ENCODE measurements at places on chromosomes 2 and 18. TPM values are rescaled to one million over a fixed set of nuclear protein-coding genes. Genes with fewer than 3 reads are reported as not detected.

The COL6A3 gene
- total RNA-seq = 0.09 TPM

The DOK1 gene
- total RNA-seq = 5.6 TPM

The EFR3B gene
- total RNA-seq = 17.9 TPM

The SERPINB3 gene
- total RNA-seq = 0.11 TPM

The LBH gene
- total RNA-seq = 125 TPM

The BUB1 gene
- 50.6 TPM for total RNA-seq

The GALM gene
- 19.2 TPM for total RNA-seq

The DIS3L2 gene
- total RNA-seq = 12.6 TPM

The MYO5B gene
- 14.9 TPM for total RNA-seq

The MAP4K4 gene
- 75.2 TPM for total RNA-seq

The APCDD1 gene
- not detected for total RNA-seq

The ONECUT2 gene
- 0.59 TPM for total RNA-seq

The CIB4 gene
- total RNA-seq = 0.16 TPM

The RND3 gene
- total RNA-seq = 55.6 TPM

The TMEM247 gene
- total RNA-seq = not detected

The EFHD1 gene
- total RNA-seq = 1.9 TPM

The ZNF385B gene
- total RNA-seq = 0.20 TPM

The TYMS gene
- 164 TPM for total RNA-seq

The CYP26B1 gene
- total RNA-seq = 12.9 TPM

The ST8SIA3 gene
- not detected for total RNA-seq

The PPM1B gene
- total RNA-seq = 31.7 TPM

The CRYGD gene
- total RNA-seq = not detected

The RAD51AP2 gene
- total RNA-seq = not detected

The RTP5 gene
- total RNA-seq = not detected

The CDH19 gene
- 2.1 TPM for total RNA-seq

The LCT gene
- 0.03 TPM for total RNA-seq

The HNRNPLL gene
- 32.0 TPM for total RNA-seq

The PLEKHA3 gene
- 11.1 TPM for total RNA-seq

The CNDP1 gene
- total RNA-seq = not detected

The OTOF gene
- 0.03 TPM for total RNA-seq

The RAB11FIP5 gene
- total RNA-seq = 35.3 TPM

The CCDC74B gene
- 6.1 TPM for total RNA-seq

The R3HDM1 gene
- 20.9 TPM for total RNA-seq

The MORN2 gene
- total RNA-seq = 41.7 TPM

The RAB31 gene
- 32.2 TPM for total RNA-seq

The DCDC2C gene
- total RNA-seq = 0.24 TPM

The SERPINB4 gene
- total RNA-seq = 0.16 TPM

The TMEM178A gene
- 0.10 TPM for total RNA-seq

The EVX2 gene
- not detected for total RNA-seq

The MYCN gene
- not detected for total RNA-seq

The IDH1 gene
- total RNA-seq = 84.6 TPM

The FER1L5 gene
- total RNA-seq = not detected

The RESP18 gene
- total RNA-seq = not detected

The PTPRN gene
- 2.2 TPM for total RNA-seq

The REEP1 gene
- total RNA-seq = 0.57 TPM

The GYPC gene
- not detected for total RNA-seq

The FOSL2 gene
- total RNA-seq = 49.5 TPM

The ITGB6 gene
- 0.89 TPM for total RNA-seq

The CYRIA gene
- 0.14 TPM for total RNA-seq

The UGT1A9 gene
- 4.9 TPM for total RNA-seq
